ENCODE measurements at places on chromosomes 6 and 20. TPM values are rescaled to one million over a fixed set of nuclear protein-coding genes. Genes with fewer than 3 reads are reported as not detected.

The PAK5 gene
- total RNA-seq = not detected

The PLEKHG1 gene
- total RNA-seq = 9.9 TPM

The GRIK2 gene
- 0.61 TPM for total RNA-seq

The CFB gene
- total RNA-seq = 22.6 TPM

The AVP gene
- total RNA-seq = not detected

Data from PC-9 (cell line).